ENCODE measurements at places on chromosomes 13 and 19. TPM values are rescaled to one million over a fixed set of nuclear protein-coding genes. Genes with fewer than 3 reads are reported as not detected.

GRCh38 chr13:50844084-50844875 lies 788 bp upstream of the DLEU7 start:
- no peak for DNase-seq

GRCh38 chr19:2983351-2984214 lies 6.2 kb downstream of the TLE6 start:
- peak; percentile 79 for DNase-seq

GRCh38 chr13:24036115-24036514 lies 124.4 kb upstream of the SPATA13 start:
- peak; percentile 90 for DNase-seq

GRCh38 chr13:67833564-67833963 lies 603.4 kb upstream of the PCDH9 start:
- DNase-seq, result no peak

- no peak for DNase-seq
Observed at GRCh38 chr13:25965596-25965995, 86.2 kb downstream of the SHISA2 start.

DNA sequence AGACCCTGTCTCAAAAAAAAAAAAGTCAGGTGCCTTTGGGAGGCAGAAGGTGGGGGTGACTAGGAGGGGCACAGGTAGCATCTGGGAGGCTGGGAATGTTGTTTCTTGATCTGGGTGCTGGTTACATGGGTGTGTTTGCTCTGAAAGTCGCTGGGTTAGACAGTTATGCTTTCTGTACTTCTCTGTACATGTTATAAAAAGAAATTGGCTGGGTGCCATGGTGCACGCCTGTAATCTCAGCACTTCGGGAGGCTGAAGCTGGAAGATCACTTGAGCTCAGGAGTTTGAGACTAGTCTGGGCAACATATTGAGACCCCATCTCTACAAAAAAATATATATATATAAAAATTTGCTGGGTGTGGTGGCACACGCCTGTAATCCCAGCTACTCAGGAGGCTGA lies 15.1 kb downstream of the NOSIP start:
- DNase-seq, result peak; percentile 70

DNA sequence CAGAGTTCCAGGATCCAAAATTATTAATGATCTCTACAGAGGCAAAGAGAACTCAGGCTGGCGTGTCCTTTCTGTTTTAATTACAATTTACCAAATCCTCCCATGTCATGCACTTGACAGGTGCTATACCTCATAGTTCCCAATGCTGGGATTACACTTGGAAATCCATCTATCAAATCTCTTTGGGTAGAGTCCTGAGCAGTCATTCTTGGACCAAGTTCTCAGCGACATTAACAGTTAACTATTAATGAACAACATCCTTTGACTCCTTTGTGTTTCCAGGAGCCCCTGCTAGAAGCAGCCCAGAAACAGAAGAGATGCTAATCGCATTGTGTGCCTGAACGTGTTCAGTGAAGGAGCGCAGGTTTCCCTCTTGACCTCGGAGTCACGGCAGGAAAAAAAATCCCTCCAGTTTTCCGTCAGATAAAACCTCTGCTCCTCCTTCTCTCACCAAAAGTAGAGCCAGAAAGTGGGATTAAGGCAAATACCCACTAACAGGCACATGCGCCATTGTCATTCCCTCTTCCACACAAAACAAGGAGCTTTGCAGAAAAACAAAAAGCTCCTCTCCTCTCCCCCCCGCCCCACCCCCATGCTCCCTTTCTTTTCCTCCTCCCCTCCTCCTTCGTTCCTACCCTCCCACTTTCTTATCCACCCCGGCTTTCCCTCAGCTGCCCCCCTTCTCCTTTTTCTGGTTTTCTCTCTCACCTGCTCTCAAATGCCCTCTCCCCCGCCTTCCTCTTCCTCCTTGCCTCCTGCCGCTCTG lies 224.7 kb downstream of the ZIC5 start:
- peak; percentile 58 for DNase-seq

- DNase-seq, result no peak
Observed at GRCh38 chr13:20671789-20672188, 31.7 kb upstream of the IL17D start.

DNA sequence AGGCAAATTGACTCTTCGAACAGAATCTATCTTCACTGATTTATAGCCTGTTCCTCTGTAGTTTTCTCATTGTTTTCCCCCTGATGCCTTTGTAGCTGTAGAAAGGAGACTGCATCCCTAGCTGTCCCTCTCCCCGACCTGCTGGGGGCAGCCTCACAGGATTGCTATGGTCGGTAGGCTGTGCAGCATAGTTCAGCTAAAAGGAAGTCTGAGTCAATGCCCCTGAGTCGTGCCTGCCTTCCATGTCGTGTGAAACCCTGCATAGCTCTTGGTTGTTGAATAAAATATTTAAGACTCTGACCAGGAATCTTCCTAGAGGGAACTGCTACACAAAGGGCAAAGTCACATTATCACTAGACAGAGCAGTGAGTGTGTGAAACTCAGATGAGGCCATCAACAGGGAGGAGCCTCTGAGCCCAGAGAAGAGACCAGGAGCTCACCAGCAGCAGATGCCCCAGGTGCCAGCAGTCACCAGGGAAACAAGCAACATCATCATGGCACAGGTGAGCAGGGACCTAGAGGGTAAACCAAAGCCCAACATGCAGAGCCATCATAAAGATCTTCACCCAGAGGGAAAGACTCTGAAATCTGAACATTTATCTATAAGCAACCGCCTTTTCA lies 108.4 kb upstream of the NBEA start:
- DNase-seq, result no peak

DNA sequence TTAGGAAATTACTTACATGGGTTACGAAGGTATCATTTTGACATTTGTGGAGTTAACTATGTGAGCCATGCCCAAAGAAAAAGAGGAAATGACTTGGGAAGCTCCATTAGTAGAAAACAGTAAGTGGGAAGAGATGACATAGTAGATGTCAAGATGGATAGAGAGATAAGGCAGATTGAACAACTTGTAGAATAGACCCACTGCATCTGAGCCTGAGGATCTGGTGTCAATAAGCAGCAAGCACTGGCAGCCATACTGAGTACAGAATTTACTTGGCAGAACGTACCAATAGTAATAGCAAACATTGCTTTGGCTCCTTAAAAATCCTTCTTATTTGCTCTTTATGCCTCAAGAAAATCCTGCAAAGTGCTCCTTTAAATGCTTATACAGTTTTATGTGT lies 203.8 kb downstream of the GPC6 start:
- DNase-seq, result no peak

GRCh38 chr13:41809962-41810361 lies 150.9 kb downstream of the VWA8 start:
- no peak for DNase-seq

DNA sequence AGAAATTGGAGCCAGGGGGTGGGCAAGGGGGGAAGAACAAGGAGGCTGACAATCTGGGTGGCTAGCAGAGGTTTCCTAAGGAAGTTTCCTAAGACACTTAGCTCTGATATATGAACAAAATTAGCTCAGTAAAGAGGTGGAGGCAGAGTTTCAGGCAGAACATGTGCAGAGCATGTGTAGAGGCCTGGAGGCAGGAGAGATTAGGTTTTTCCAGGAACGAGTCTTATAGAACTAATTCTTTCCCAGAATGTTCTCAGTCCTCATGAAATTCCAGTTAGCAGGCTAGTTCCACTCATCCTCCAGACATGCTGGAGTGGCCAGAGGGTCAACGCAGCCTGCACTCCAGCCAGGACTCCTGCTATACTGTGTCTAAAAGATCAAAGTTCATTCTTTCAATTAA lies 184.7 kb downstream of the LACC1 start:
- DNase-seq, result no peak

GRCh38 chr13:90706631-90707030 lies 640.9 kb upstream of the MIR17HG start:
- no peak for DNase-seq

- peak; percentile 72 for DNase-seq
Observed at GRCh38 chr19:46631481-46631880, 4.5 kb downstream of the GNG8 start.

DNA sequence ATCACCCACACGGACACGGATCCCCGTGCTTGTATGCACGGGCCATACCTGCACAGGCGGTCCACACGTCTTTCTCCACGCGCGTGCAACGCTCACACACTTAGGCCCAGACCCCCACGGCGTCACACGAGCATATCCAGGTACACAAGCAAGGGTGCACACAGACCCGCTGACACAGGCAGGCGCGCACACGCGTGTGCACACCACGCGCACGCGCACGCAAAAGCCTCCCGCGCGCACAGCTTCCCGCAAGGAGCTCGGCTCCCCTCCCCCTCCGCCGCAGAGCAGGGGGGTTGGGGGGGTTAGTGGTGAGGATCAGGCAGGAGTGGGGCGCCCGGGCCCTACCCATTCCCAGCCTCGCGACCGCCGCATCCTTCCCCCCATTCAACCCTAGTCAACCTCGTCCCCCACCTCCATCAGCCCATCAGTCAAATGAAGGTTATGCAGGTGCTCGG lies 407 bp downstream of the RAB3A start:
- DNase-seq, result no peak

- no peak for DNase-seq
Observed at GRCh38 chr19:29247051-29247450, 34.1 kb upstream of the UQCRFS1 start.

- DNase-seq, result no peak
Observed at GRCh38 chr13:35822666-35823065, 308.5 kb downstream of the DCLK1 start.

DNA sequence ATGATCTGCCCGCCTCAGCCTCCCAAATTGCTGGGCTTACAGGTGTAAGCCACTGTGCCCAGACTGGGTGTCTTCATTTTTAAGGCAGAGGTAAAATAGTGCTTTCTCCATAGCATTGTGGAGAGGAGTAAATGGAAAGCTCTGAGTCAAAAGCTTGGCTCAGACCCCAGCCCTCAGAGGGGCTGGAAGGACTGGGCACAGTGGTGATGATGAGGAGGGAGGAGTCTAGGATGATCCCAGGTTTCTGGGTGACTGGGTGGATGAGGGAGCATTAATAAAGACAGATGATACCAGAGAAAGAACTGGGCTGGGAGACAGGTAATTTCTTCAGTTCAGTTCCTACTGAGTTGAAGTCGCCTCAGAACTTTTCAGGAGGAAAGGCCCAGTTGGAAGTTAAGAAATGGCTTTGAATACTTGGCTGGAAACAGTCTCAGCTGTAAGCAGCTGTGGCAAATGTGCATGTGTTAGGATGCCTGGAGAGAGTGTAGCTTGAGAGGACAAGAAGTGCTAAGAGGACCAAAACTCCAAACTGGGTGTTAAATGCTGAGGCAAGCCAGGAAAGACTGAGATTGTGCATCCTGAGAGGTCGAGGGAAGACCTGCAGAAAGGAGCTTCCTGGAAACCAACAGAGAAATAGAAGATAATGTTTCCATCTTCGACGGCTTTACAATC lies 37.1 kb upstream of the MEDAG start:
- DNase-seq, result no peak

GRCh38 chr19:58544591-58545285 lies 874 bp downstream of the TRIM28 start:
- peak; percentile 66 for DNase-seq

DNA sequence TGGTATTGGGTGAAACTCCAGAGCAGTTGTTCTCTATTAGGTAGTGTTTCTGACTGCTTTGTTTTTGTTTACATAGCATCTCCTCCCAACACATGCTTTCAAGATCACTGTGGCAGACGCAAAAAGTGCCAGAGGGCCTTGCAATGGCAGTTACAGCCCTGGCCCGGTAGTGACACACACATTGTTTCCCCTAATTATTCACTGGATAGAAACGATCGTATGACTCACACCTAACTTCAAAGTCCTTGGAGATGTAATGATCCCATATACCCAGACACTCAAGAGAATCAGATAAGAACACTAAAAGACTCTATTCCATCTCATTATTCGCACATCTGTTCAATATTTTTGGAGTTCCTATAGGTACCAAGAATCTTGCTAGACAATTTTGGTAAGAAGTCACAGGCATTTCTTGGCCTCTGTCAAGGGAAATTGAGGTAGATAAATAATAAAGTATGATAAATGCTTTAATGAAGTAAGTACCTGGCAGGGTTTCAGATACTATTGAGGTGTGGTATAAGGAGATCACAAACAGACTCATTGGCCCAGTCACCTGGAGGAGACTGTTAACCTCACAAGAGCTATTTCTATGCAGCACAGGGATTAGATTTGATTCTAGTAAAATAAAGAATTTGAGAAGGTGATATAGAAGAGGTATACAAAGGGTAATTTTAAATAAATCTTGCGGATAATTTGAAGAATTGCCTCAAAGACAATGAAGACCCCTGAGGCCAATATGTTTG lies 485.3 kb downstream of the SLITRK6 start:
- peak; percentile 3 for DNase-seq

DNA sequence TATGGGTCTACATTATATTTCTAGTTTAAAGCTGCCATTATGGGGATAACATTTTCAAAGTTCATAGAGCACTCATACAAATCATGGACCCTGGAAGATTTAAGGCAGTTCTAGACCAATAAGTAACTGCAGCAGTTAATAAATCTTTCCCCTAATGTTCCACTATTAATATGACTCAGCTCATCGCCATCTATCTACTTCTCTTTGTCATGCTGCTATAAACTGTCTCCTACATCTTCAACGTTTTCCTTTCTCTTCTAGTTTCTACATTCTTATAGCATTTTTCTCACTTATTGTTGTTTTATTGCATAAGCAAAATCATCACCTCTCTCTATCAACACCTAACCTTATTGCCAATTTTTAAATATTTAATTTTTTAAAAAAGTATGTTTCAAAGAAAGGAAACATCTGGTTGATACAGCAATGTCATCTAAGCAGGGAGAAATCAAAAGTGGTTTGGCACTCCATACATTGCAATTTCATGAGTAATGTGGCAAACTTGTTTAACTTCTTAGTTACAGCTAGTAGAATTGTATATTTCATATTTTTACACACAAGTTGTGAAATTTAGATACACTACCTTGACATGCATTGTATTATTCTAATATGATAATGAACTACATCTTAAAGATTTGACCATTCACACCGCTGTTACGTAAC lies 1500.4 kb upstream of the MIR17HG start:
- no peak for DNase-seq

DNA sequence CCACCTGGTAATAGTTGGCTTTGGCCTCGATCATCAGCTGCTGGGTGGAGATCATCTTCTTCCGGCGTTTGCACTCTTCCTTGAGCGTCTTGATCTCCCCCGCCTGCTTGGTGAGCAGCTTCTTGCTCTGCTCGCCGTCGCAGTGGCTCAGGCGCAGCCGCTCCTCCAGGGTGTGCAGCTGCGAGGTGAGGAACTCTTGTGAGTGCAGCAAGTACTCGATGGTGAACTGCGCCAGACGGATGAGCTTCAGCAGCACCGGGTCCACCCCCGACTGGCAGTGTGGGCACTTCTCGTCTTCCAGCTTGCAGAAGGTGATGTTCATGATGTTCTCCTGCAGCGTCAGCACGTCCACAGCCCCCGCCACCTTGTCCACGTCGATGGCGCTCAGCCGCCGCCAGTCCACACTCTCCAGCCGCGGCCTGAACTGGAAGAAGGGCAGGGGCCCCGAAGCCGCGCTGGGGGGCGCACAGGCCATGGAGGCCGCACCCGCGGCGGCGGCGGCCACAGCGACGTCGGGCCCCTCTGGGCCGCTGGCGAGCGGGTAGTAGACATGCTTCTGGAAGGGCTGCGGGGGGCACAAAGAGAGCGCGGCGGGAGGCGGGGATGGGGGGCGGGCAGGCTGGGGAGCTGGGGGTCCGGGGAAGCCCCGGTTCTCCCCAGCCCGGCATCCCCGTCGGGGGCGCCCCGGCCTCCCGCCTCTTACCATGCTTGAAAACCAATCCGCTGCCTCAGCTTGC lies 3.0 kb downstream of the DZIP1 start:
- no peak for DNase-seq

- peak; percentile 20 for DNase-seq
Observed at GRCh38 chr19:17564781-17565180, 9.3 kb downstream of the COLGALT1 start.

PRX gene
- 9.1 TPM for total RNA-seq

ZNF565 gene
- total RNA-seq, result 1.2 TPM

SHANK1 gene
- total RNA-seq, result 2.9 TPM

ZNF677 gene
- 47.0 TPM for total RNA-seq

All from cardiac muscle cell (in vitro differentiated cells and primary cell).